Left lobe of liver (tissue), 2 donors: ENCODE measurements at places on chromosomes 3 and 15.

GRCh38 chr3:169420429-169420828, 243.1 kb downstream of the MECOM start:
- no peak for DNase-seq

DNA sequence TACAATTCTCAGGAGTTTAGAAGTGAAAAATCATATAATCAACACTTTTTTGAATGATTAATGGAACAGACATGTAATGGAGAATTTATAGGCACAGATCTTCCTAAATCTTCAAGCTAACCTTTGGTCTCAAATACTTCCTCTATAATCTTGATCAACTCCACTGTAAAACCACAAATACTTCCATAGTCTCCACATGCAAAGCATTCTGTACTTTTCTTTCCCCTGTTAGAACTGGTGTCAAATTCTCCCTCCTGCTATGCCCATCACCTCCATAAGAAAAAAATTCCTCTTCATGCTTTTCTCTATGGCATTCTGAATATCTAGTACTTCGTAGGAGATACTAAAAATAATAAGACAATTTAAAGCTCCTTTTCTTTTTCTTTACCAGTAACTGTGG, 214.3 kb downstream of the ADAMTS9 start:
- DNase-seq = no peak

DNA sequence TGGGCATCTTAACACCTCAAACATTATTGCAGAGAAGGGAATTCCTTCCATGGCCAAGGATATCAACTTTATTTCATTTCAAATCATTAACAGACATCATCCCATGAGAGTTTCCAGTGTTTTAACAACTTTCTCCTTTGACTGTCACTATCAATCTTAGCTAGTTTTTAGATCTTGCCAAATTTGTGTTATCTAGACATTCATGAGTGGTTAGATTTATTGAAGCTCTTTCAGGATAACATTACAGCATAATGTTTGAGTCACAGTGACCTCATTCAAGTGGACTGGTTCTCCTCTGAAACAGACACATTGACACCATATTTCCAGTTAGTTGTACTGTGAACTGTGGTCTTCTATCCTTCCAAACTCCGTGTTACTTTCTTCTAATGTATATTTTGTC, 8.6 kb upstream of the TNFAIP8L3 start:
- DNase-seq = no peak

GRCh38 chr3:7962301-7962700, 539.3 kb upstream of the LMCD1 start:
- DNase-seq = no peak

GRCh38 chr3:158573714-158574113, 2.7 kb downstream of the MLF1 start:
- no peak for DNase-seq

- DNase-seq = no peak
These were observed 294.2 kb upstream of the SEMA6D start for GRCh38 chr15:47422881-47423665.

DNA sequence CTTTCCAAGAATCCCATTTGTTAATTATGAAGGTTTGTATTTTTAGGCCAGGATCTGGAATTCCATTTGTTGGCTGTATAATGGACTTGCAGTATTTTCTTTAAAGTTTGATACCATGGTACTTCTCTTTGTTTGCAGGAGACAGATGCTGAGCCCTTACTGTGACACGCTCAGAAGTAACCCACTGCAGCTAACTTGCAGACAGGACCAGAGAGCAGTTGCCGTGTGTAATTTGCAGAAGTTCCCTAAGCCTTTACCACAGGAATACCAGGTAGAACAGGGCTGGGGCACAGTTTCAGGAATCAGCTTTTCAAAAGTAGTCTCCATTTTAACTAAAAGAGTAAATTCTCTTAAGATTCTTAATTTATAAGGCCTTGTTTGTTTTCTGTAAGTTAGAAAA, 59.1 kb downstream of the LMLN start:
- DNase-seq = no peak

GRCh38 chr3:112817797-112818196, 28.9 kb downstream of the CD200R1L start:
- no peak for DNase-seq

DNA sequence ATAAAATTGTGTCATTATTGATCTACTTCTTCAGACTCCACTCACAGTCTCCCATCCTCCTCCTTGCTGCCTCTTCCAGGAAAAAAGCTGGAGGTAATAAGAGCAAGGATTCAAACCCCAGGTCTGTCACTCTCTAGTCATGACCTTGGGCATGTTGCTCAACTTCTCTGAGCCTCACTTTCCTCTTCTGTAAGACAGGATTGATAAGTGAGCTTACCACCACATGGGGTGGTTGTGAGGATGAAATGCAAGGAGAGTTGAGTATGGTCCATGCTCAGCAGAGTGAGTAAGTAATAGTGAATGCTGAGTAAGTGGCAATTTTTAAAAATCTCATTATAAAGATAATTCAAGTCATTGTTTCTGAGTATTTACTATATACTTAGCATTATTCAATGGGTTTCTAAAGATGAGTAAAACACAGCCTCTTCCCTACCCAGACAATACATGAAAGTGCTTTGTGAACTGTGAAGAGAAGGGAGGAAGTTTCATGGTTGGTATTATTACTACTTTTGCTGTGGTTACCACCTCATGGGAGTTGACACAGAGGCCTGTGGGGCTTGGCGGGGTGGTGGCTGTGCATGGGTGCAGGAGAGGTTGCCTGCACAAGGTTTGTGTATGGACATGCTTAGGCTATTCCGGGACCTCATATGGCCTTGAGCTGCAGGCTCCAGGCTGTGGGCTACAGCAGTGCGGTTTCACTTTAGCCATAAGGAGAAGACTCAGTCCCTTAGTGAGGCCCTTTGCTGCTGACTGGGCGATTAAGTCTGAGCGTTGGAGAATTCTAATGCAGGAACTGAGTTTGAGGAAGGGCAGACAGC, 30.0 kb downstream of the SLC6A11 start:
- DNase-seq = no peak

- peak; percentile 63 for DNase-seq
These were observed 141.6 kb upstream of the SLC2A2 start for GRCh38 chr3:171168086-171168485.

- no peak for DNase-seq
These were observed 121.6 kb downstream of the UBE2E2 start for GRCh38 chr3:23324745-23325144.

GRCh38 chr3:37806505-37807200, 55.0 kb upstream of the CTDSPL start:
- no peak for DNase-seq

- DNase-seq = peak; percentile 69
These were observed 20.4 kb upstream of the NFKBIZ start for GRCh38 chr3:101828691-101829436.

DNA sequence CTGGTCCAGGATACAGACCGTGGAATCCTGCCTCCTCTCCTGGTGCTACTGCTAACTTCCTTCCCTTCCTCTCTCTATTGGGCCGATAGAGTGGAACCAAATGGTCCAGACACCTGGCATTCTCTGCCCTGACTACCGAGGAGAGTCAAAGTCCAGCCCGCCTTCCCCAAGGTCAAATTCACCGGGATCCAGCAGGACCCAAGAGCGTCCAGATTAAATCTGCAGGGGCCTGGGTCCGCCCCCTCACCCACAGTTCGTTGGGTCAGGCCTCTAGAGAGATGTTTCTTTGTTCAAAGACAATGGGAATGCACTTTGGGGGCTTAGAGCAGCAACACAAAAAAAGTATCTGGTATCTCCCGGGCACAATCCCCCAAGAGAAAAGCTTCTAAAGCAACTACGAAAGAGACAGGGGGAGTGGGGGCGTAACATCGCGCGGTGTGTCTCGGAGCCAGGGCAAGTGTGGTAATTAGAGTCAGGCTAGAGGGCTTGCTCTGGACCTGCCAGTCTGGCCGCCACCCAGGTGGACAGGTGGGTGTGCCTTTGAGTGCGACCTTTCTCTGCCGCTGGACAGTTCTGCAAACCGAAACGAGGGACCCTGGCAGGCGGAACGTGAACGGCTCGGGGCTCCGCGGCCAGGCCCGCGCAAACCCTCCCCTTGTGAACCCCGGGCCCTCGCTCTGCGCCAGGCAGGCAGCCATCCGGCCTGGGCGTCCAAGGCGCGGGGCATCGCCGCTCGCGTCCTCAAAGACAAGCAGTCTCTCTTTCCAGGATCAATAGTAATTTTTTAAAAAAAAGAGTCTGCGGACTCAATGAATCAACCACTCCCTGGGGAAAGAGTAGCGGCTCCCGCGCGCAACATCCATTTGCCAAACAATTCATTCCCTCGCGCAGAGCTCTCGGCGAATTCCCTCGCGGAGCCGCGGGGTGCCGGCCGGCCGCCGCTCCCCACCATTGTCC, 806 bp downstream of the KLHL25 start:
- DNase-seq = peak; percentile 87

- no peak for DNase-seq
These were observed 78.7 kb downstream of the ZNF385D start for GRCh38 chr3:21672303-21672702.

GRCh38 chr15:85497172-85497569, 116.8 kb downstream of the AKAP13 start:
- DNase-seq = no peak

DNA sequence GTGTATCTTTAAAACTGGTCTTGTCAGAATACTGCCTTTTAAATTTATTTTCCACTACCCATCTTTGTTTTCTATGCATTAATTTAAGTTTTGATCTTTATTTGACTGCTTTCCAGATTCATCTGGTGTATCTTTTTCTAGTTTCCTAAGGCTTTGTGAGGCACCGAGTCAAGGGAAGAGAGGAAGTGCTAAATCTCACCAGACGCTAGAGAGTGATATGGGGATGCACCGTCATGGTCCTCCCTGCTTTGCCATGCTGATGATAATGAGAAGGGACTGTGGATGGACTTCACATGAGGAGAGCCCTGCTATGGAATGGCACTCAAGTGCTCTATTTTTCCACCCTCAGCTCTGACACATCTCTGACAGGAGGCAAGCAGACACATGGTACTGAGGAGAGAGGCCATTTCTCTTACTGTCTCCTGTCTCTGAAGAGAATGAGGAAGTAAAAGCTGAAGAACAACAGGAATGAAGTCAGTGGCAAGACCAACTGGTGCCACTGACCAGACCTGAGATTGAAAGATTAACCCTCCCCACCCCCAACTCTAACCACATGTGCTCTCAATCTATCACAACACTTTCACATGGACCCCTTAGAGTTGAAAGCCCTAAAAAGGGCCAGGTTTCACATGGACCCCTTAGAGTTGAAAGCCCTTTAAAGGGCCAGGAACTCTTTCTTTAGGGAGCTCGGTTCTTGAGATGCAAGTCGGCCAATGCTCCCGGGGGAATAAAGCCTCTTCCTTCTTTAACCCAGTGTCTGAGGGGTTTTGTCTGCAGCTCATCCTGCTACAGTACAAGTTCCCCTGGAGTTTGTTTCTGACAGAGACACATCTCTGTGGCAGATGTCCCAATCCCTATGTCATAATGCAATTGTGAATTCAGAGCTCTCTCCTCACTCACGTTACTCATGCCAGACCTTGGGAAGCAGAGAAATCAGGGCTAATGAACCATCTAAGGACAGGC, at the start of gene IQCF2:
TSS of gene IQCF2 (plus strand) at position 913 of the 963 bp plus-strand sequence. CDS start 52 bp downstream, outside the sequence.
- no peak for DNase-seq

DNA sequence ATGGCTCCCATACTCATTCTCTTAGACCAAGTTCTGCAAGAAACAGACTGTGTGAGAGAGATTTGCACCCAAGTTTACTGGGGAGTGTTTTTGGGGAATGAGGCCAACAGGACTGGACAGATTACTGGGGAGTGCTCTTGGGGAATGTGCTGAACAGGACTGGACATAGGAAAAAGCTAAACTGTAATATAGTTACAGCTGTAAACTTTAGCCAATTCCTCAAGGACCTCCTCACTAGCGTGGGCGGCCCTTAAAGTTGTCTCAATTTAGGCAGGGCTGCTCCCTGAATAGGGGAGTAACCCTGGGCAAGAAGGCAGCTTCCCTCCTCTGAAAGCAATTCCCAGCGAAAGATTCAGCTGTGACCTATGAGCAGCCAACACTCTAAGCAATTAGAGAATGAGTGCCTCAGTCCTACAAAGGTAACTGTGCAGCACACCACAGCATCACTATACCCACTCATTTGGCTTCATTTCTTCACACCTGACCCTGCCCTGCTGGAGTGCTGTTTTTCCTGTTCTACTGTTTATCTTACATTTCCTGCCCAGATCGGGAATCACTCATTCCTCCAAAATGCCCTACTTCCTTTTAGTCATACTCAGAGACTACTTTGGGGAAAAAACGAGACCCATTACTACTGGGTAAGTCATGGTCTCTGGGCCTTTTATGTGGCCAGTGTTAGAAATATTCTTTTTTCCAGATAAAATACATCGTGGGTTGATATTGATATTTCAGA, 41.3 kb upstream of the TRIM42 start:
- no peak for DNase-seq
